ENCODE measurements at places on chromosomes 3 and 15.

GRCh38 chr15:70475407-70475781 is 288.0 kb downstream of the UACA start:
- no peak for DNase-seq
- H3K4me3 ChIP-seq: peak overlapping the region; percentile 67
- H3K36me3 ChIP-seq: no peaks in the 10 kb centered on the region
- H3K27me3 ChIP-seq: peaks cover 65% of the 10 kb centered on the region
- H3K4me1 ChIP-seq: peaks cover 40% of the 10 kb centered on the region
- H3K27ac ChIP-seq: peak overlapping the region; percentile 59

DNA sequence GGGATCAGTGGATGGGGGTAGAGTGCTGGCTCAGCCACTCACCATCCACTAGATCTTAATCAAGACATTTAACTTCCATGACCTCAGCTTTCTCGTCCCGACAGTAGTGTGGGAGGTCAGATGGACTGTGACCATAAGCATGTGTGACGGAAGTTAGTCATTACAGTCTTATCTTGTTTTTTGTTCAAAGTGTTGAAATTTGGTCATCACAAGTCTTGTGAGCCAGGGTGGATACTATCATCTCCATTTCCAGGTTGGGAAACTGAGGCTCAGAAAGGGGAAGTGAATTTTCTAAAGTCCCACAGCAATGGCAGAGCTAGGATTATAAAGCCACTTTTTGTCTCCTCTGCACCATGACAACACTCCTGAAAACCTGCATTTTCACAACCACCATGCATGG is 32.0 kb upstream of the ITGA11 start:
- peaks cover 13% of the 10 kb centered on the region for H3K27me3 ChIP-seq
- H3K27ac ChIP-seq: no peak overlapping the region
- DNase-seq: no peak
- no peak overlapping the region for H3K4me3 ChIP-seq

GRCh38 chr3:25094932-25095685 is 333.0 kb upstream of the RARB start:
- no peaks in the 10 kb centered on the region for H3K4me1 ChIP-seq
- no peak overlapping the region for H3K27ac ChIP-seq
- no peak for DNase-seq
- H3K27me3 ChIP-seq: no peaks in the 10 kb centered on the region

- no peak overlapping the region for H3K4me3 ChIP-seq
- no peaks in the 10 kb centered on the region for H3K27me3 ChIP-seq
- no peak for DNase-seq
- peaks cover 27% of the 10 kb centered on the region for H3K36me3 ChIP-seq
Measured at GRCh38 chr15:42723068-42723467, 13.9 kb downstream of the CDAN1 start.

- peak; percentile 62 for DNase-seq
- H3K4me1 ChIP-seq: peaks cover 60% of the 10 kb centered on the region
- peak overlapping the region; percentile 85 for H3K27ac ChIP-seq
- peaks cover 34% of the 10 kb centered on the region for H3K36me3 ChIP-seq
- H3K27me3 ChIP-seq: no peaks in the 10 kb centered on the region
Measured at GRCh38 chr3:141275032-141275422, 43.4 kb downstream of the PXYLP1 start.

GRCh38 chr15:62412686-62413085 is 247.6 kb upstream of the C2CD4B start:
- H3K4me1 ChIP-seq: no peaks in the 10 kb centered on the region
- no peak overlapping the region for H3K4me3 ChIP-seq
- H3K27ac ChIP-seq: no peak overlapping the region
- no peaks in the 10 kb centered on the region for H3K27me3 ChIP-seq
- DNase-seq: no peak

GRCh38 chr3:60998858-60999257 is 252.4 kb downstream of the FHIT start:
- H3K36me3 ChIP-seq: no peaks in the 10 kb centered on the region
- no peaks in the 10 kb centered on the region for H3K4me1 ChIP-seq
- no peaks in the 10 kb centered on the region for H3K27me3 ChIP-seq
- no peak overlapping the region for H3K4me3 ChIP-seq
- no peak for DNase-seq

DNA sequence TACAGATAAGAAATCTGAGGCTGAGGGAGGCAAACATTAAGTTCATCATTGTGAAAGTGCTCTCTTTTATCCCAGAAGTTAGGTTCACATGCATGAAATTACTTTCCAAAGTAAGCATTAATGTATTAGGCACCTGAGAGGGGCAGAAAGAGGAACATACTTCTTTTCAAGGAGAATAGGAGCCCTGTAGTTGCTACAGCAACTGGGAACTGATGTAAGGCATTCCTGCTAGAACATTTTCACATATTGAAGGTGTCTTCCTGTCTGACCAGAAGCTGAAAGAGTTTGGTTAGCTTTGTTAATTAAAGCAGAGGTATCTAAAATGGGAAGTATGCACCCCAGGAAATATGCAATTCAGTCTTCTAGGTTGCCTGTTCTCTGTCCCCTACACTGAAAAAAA is 65.5 kb upstream of the ZBTB20 start:
- H3K27ac ChIP-seq: no peak overlapping the region
- DNase-seq: no peak
- no peak overlapping the region for H3K4me3 ChIP-seq
- no peaks in the 10 kb centered on the region for H3K36me3 ChIP-seq
- peaks cover 4% of the 10 kb centered on the region for H3K27me3 ChIP-seq

DNA sequence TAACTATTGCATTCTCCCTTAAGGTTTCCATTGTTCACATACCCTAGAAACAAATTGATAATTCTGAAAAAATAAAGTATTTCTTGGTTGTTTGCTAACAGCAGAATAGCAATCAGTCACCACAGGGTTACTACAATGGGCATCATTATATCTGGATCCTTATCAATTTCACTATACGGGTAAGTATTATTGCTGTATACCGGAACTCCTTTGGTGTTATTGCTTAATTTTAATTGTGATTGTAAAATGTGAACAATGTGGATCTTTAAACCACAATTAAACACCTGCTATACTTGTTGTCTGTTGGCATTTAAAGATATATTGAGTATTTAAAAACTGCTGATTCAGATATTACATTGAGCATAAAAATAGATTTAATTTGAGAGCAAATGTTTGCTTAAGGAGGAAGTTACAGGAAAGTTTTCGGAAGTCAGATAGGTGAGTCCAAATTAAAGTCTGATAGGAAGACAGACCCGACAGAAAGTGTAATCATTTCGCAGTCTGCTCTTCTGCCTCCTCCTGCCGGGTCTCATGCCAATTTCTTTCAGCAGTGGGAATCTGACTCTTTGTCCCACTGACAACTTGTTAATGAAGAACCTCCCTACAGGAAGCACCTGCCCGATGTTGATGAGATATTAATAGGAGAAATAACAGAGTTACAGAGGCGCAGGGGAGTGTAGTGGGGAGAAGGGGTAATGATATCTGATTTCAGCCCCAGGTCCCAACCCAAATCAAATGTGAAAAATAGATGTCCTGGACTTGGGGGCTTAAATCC is 169.7 kb upstream of the TBC1D5 start:
- H3K27ac ChIP-seq: no peak overlapping the region
- H3K4me1 ChIP-seq: no peaks in the 10 kb centered on the region
- peaks cover 11% of the 10 kb centered on the region for H3K27me3 ChIP-seq
- H3K36me3 ChIP-seq: no peaks in the 10 kb centered on the region
- no peak for DNase-seq
- no peak overlapping the region for H3K4me3 ChIP-seq

GRCh38 chr3:15148614-15149013 is 49.7 kb upstream of the RBSN start:
- H3K4me1 ChIP-seq: peaks cover 4% of the 10 kb centered on the region
- no peak overlapping the region for H3K4me3 ChIP-seq
- no peaks in the 10 kb centered on the region for H3K36me3 ChIP-seq
- H3K27me3 ChIP-seq: peaks cover 42% of the 10 kb centered on the region
- no peak for DNase-seq
- no peak overlapping the region for H3K27ac ChIP-seq

DNA sequence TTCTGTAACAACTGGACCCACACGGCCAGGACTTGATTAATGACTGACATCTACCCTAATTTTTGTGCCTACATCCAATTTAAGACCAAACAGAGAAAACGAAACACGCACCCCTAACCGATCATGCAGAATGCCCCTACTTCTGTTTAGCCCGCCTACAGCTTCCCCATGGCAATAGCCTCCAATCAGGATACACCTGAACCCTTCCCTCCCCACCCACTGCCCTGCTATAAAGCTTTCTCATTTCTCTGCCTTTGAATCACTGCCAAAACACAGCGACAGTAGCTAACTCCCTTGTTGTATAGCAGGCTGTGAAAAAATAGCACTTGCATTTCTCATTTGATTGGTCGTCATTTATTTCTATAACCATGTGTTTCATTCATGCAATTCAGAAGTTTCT is 45.2 kb upstream of the DPPA4 start:
- H3K36me3 ChIP-seq: no peaks in the 10 kb centered on the region
- H3K27me3 ChIP-seq: no peaks in the 10 kb centered on the region
- no peak overlapping the region for H3K27ac ChIP-seq

- no peaks in the 10 kb centered on the region for H3K27me3 ChIP-seq
- no peaks in the 10 kb centered on the region for H3K4me1 ChIP-seq
- no peaks in the 10 kb centered on the region for H3K36me3 ChIP-seq
- H3K4me3 ChIP-seq: no peak overlapping the region
- DNase-seq: no peak
Measured at GRCh38 chr3:7437231-7437630, 576.3 kb downstream of the GRM7 start.

DNA sequence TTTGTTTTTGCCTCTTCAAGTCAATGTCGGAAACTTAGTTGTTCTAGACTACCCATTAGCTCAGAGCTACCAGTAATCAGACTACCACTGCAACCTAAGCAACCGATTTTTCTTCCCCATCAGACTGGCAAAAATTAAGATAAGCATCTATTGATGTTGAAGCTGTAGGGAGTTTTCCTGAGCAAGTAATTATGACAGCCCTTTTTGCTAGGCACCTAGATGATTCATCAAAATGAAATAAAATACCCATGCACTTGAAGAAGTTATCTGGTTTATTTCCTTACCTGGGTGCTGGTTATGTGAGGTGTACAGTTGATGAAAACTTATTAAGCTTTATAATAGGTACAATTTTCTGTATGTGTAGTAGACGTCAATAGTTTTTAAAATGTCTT is 554 bp upstream of the COMMD4 start:
- peaks cover 14% of the 10 kb centered on the region for H3K4me1 ChIP-seq
- no peaks in the 10 kb centered on the region for H3K36me3 ChIP-seq
- no peaks in the 10 kb centered on the region for H3K27me3 ChIP-seq
- no peak for DNase-seq
- no peak overlapping the region for H3K27ac ChIP-seq

DNA sequence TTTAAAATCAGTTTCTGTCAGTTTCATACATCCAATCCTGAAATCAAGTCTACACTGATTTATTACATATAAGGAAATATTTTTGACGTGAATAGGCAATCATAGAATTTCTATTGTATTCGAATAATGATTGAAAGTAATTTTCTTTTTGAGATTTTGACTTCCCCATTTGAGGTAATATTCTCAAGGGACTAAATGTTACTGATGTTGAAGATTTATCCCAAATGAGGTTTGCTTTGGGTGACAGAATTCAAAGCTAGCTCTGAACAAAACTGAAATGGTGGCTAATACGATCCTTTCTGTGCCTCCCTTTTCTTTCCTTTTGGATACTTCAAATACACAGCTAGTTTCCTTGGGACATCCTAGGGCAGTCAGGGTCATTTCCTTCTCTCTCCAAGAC is 12.9 kb upstream of the CNBP start:
- H3K4me1 ChIP-seq: peaks cover 12% of the 10 kb centered on the region
- no peak overlapping the region for H3K4me3 ChIP-seq
- H3K36me3 ChIP-seq: no peaks in the 10 kb centered on the region

- DNase-seq: no peak
- H3K36me3 ChIP-seq: no peaks in the 10 kb centered on the region
- no peak overlapping the region for H3K4me3 ChIP-seq
- no peaks in the 10 kb centered on the region for H3K4me1 ChIP-seq
- no peak overlapping the region for H3K27ac ChIP-seq
Measured at GRCh38 chr3:120172070-120172469, 77.8 kb upstream of the GSK3B start.

- no peak overlapping the region for H3K4me3 ChIP-seq
- H3K27ac ChIP-seq: peak overlapping the region; percentile 29
- H3K4me1 ChIP-seq: peaks cover 39% of the 10 kb centered on the region
- H3K27me3 ChIP-seq: no peaks in the 10 kb centered on the region
- no peak for DNase-seq
Measured at GRCh38 chr15:58731756-58732535, 17.6 kb downstream of the ADAM10 start.

GRCh38 chr3:170046269-170047132 is 8.7 kb downstream of the GPR160 start:
- peaks cover 16% of the 10 kb centered on the region for H3K4me1 ChIP-seq
- H3K27me3 ChIP-seq: no peaks in the 10 kb centered on the region
- DNase-seq: no peak
- H3K36me3 ChIP-seq: peaks cover 5% of the 10 kb centered on the region

GRCh38 chr15:32933236-32933635 is 215.4 kb downstream of the GREM1 start:
- H3K4me1 ChIP-seq: no peaks in the 10 kb centered on the region
- H3K27ac ChIP-seq: no peak overlapping the region
- no peak overlapping the region for H3K4me3 ChIP-seq
- no peak for DNase-seq

GRCh38 chr15:55802600-55803376 is 59.8 kb upstream of the PRTG start:
- no peak overlapping the region for H3K27ac ChIP-seq
- H3K36me3 ChIP-seq: no peaks in the 10 kb centered on the region
- peaks cover 4% of the 10 kb centered on the region for H3K4me1 ChIP-seq
- H3K4me3 ChIP-seq: no peak overlapping the region
- peaks cover 19% of the 10 kb centered on the region for H3K27me3 ChIP-seq

GRCh38 chr15:93428807-93429351 is 339.9 kb upstream of the RGMA start:
- no peaks in the 10 kb centered on the region for H3K27me3 ChIP-seq
- no peak overlapping the region for H3K4me3 ChIP-seq
- no peak for DNase-seq
- no peaks in the 10 kb centered on the region for H3K4me1 ChIP-seq
- no peaks in the 10 kb centered on the region for H3K36me3 ChIP-seq

DNA sequence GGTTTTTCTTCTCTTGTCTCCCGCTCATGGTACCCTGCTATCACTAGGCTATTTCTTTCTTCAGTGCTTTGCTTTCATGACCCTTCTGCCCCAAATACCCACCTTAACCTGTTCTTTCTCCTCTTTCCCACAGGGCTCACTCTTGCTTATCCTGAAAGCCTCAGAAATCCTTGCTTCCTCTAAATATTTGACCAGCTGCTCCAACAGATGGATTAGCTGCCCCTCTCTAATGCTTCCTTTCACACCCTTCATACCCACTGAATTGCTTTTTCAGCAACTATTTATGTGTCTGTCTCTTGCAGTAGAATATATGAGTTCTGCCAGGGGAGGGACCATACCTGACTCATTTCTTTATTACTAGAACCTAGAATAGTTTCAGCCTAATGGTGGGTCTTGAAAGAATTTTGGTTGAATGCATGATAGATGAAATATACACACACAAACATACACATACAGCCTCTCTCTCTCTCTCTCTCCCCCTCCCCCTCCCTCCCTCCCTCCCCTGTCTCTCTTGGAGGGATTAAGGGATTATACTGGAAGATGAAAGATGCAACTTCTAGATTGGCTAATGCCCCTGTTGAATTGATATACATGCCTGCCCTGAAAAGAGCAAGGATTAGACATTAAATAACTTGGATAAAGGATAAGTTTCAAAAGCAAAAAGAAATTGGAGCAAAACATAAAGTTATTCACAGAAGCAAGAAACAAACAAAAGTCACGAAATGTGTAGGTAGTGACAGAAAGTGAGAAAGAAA is 95.0 kb upstream of the GADL1 start:
- no peaks in the 10 kb centered on the region for H3K36me3 ChIP-seq
- H3K4me3 ChIP-seq: no peak overlapping the region
- H3K4me1 ChIP-seq: peaks cover 4% of the 10 kb centered on the region
- H3K27me3 ChIP-seq: peaks cover 24% of the 10 kb centered on the region
- DNase-seq: no peak
